CD4-positive, alpha-beta T cell treated with Interleukin-10 for 1 hour (primary cell): ENCODE measurements at places on chromosomes 1 and 21.

DNA sequence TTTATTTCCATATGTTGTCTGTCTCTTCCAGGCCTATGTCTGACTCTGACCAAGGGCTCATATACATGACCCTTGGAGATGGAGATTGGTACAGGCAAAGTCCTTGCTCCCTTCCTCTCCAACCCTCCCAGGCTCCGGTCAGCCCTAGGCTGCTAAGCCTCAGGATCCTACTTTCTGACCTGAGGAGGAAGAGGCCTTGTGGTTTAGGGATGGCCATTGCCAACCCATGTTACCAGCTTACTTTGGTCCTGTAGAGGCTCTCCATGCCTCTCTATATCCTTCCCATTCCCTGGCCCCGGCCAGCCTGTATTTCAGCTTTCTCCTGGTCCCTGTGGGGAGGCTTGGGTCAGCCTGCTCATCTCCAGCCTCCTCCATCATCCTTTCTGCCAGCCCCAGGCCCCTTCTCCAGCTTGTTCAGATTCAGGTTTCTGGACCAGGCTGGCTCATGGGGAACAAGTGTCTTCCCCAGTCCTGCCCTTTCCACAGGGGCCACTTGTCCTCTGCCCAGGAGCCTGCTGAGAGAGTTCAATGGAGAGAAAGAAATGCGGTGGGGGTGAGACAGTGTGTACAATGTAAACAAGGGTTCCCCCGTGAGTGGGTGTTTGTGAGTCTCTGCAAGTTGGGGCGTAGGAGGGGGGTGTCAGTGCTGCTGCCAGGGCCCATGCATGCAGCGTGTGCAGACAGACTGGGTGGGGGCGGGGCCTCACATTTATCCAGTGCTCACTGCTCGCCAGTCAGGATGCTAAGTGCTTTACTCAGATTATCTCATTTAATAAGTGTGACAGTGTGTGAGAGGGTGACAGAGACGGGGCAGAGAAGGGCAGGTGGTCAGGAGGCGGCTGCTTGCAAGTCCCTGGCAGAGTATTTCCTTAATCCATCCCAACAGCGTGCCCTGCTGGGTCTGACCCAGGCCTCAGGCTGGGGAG is 31.3 kb upstream of the FOXO6 start:
- DNase-seq: no peak

GRCh38 chr21:31802331-31802730 is 70.4 kb upstream of the SCAF4 start:
- DNase-seq: no peak

DNA sequence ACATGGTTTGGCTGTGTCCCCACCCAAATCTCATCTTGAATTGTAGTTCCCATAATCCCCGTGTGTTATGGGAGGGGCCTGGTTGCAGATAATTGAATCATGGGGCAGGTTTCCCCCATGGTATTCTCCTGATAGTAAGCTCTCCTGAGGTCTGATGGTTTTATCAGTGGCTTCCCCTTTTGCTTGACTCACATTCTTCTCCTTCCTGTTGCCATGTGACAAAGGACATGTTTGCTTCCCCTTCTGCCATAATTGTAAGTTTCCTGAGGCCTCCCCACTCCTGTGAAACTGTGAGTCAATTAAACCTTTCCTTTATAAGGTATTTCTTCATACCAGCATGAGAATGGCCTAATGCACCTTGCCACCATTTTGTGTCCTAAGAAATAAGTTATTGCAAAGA is 415.0 kb downstream of the COL11A1 start:
- DNase-seq: no peak

GRCh38 chr1:156608981-156609380 is 7.7 kb upstream of the GPATCH4 start:
- peak; percentile 67 for DNase-seq
